Dermis microvascular lymphatic vessel endothelial cell (primary cell): ENCODE measurements at places on chromosomes 7 and 10. TPM values are rescaled to one million over a fixed set of nuclear protein-coding genes. Genes with fewer than 3 reads are reported as not detected.

GRCh38 chr7:155000795-155001194, 2.1 kb downstream of the PAXIP1 start:
- DNase-seq, result no peak

DNA sequence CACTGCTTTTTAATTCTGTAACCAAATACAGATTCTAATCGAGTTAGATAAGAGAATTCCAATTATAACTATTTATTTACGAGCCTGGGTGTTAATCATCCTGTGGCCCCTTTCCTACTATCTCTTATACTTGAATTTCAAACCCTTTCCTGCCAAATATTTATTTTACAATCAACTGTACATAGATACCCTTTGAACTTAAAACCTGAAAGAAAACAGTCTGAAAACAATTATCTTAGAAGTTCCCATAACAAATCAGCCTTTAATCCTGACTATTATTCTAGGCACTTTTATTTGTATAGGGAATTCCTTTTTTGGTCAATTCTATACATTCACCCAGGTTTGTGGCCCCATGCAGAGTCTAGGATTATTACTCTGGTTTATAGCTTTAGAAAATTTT, 10.6 kb upstream of the GPR37 start:
- no peak for DNase-seq

DNA sequence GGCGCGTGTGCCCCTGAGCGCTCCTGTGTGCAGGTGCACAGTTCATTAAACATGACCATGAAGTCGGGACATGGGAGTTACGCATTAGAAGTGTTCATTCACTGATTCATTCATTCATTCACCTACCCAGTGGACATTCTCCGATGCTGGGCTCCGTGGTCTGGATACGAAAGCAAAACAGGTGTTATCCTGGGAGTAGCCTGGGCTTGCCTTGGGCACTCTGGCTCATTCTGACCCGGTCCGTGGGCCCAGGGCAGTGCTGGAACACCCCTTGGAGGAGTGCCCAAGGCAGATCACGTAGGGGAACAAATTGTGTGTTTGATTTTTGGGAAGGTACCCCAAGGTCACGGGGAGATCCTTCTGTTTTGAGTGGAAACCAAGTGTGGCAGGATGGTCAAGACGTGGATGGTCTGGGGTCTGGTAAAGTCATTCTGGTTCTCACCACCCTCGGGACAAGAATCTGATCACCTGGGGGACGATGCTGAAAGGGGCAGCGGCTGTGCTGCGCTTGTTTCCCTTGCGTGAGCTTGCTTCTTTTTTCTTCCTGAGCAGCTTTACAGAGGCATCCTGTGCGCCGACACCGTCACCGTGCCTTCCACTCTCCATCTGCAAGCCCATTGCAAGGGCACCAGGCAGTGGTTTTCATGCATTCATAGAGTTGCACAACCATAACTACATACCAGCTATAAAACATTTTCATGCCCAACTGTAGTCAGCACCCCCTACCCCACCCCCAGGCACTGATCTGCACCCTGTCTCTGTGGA, 10.1 kb downstream of the ELFN1 start:
- no peak for DNase-seq

Gene MRPS16
- 60.8 and 62.6 TPM in 2 replicates for total RNA-seq

DNA sequence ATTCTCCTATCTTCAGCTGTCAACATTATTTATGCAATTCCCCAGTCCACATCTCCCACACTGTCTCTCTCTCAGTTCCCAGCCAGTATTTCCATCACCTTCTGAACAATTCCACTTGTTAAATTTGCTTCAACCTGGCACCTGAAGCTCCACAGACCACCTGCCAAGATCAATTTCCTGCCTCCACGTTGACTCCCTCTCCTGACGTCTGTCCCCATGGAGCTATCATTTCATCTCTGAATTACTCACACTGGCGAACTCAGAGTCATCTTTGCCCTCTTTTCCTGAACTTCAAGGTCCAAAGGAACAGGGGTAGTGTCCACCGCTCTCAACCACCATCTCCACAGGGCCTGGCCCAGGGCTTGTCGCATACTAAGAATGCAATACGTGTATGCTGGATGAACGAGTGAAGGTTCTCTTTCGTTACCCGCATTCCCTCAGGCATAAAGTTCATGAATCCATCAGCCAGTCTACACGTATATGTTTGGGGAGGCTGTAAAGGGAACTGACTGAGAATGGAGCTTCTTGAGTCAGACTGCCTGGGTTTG, 183.3 kb downstream of the JCAD start:
- no peak for DNase-seq

DNA sequence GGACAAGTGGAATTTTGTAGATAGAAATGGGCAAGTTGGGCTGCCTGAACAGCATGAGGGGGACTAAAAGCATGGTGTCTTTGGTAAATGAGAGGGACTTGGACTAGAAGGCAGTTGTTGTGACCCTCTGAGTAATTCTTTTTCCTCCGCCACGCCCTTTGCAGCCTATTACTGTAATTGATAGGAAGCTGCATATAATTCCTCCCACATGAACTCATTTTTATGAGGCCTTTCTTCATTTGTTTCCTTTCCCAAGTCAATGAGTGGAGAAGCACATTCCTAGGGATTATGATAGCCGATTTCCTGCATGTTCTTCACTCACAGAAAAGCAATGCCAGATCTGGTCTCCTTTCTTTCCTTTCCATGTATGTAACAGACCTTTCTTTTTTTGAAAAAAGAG, 27.7 kb downstream of the ZSCAN25 start:
- no peak for DNase-seq

- DNase-seq, result no peak
These were observed 375.5 kb upstream of the CELF2 start for GRCh38 chr10:10642189-10642588.

DNA sequence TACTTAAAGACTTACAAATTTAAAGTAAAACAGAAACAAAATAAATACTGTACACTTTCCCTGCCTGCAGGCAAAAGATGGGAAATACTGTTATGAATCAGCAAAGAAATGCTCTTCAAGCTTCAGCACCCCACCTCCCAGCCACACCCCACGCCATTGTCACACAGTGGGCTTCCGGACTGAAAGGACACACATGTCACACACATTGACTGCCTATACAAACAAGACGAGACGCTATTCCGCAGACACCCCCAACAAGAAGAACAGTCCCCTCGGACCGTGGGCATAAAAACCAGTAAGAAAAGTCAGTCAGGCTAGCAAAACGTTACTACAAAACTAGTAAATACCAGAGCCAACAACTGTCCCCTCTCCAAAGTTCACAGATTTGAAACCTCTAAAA, 22.2 kb upstream of the PARP12 start:
- DNase-seq, result no peak

- DNase-seq, result no peak
These were observed 34.8 kb upstream of the TNPO3 start for GRCh38 chr7:129089521-129090212.

DNA sequence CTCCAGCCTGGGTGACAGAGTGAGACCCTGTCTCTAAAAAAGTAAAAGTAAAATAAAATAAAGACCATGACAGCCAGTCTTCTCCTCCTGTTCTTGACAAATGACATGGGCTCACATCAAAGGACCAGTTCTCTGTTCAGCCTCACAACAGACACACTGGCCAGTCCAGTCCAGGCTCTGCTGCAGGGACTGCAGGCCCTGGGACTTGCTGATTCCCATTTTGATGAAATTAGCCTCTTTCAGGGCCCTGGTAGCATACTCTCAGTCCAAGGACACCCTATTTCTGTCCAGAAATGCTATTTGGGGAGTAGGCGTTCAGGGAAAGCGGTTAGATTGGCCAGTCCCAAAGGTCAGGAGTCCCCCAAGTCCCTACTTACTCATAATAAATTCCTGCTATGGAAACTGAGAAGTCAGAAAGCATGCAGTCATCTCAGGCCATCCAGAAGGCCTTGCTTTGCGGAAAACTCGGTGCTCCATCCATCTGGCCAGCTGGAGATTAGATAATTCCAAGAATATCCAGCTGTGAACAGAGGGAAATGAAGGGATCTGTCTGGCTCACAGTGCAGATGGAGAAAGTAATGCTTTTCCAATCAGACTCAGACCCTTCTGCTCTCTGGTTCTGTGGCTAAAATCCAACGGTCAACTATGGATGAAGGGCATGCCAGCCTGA, 74.4 kb downstream of the RAB11FIP2 start:
- no peak for DNase-seq

- peak; percentile 67 for DNase-seq
These were observed 27.8 kb downstream of the NKX2-3 start for GRCh38 chr10:99560277-99561126.

Gene HMX3
- not detected in 2 replicates for total RNA-seq

DNA sequence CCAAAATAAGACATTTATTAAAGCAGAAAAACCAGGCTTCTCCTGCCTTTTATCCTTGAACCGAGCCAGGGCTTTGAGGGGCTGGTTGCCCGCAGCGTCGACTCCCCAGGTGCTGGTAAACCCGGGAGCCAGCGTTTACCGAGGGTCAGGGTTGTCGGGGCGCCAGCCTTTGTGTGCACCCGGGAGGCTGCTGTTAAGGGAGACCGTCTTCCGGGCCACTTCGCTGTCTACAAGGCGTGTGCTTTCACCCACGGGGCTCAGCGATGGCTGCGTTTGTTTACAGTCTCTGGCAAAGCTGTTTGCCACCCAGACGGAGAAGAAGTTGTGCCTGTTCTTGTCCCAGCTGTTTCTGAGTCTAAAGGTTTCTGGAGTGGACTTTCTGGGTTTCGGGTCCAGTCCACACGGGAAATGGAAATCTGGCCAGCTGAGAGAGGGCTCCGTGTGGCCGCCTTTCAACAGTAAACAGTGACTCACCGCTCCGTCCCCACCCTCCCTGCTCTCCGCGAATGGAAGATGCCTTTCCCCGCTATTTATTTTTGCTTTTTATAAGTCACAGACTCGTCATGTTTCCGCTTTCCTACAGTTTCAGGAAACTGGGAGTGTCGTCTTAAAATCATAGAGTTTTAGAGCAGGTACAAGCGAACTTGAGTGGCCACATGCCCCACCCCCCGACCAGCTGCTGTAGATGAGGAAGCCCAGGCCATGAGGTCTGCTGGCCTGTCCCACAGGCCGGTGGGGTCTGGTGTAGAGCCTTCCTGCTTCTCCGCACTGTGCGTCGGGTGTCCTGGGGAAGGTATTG, 2.2 kb downstream of the MAFK start:
- DNase-seq, result peak; percentile 97

- no peak for DNase-seq
These were observed 38.9 kb upstream of the PLCE1 start for GRCh38 chr10:93954726-93955363.

Gene GHRHR
- total RNA-seq, result not detected in 2 replicates

Gene TMEM176A
- total RNA-seq, result not detected in 2 replicates

Gene UTF1
- not detected in 2 replicates for total RNA-seq

DNA sequence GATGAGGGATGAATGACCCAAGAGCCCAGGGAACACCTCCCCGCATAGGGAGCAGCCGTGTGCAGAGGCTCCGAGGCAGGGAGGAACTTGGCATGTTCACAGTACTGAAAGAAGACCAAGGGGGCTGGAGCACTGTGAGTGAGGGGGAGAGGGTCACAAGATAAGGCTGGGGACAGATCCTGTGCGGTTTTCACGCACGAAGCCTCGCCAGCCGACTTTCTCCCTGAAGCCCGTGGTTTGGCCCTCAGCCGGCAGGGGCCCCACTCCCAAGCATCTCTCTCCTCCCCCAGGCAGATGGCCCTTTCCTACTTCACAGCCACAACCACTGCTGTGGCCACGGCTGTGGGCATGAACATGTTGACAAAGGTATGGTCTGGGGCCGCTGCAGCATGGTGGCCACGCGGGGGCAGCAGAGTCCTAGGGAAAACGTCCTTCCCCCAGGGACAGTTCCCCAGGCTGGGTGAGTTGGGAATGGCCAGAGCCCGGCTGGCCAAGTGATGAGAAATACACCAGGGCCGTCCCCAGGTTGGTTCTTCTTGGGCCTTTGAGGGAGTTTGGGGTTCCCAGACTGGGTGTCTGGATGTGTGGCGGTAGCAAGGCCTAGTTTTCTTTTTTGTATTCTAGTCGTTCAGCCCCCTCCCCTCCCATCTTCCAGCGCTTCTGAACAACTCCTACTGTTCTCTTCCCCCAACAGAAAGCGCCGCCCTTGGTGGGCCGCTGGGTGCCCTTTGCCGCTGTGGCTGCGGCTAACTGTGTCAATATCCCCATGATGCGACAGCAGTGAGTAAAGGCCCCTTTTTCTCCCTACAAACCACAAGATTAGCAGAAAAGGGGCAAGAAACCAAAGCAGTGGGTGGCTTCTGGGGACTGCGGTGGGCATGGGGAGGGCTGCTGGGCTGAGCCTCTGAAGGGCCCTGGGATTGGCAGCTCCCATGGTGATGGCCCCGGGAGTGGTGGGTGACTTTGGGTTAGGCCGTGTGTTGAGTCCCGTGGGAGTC, 14.4 kb upstream of the WBP1L start:
- DNase-seq, result peak; percentile 64

- peak; percentile 80 for DNase-seq
These were observed 197.6 kb upstream of the ZNF32 start for GRCh38 chr10:43846187-43846680.

Gene ADAM8
- 0.13 TPM in 2 replicates for total RNA-seq

DNA sequence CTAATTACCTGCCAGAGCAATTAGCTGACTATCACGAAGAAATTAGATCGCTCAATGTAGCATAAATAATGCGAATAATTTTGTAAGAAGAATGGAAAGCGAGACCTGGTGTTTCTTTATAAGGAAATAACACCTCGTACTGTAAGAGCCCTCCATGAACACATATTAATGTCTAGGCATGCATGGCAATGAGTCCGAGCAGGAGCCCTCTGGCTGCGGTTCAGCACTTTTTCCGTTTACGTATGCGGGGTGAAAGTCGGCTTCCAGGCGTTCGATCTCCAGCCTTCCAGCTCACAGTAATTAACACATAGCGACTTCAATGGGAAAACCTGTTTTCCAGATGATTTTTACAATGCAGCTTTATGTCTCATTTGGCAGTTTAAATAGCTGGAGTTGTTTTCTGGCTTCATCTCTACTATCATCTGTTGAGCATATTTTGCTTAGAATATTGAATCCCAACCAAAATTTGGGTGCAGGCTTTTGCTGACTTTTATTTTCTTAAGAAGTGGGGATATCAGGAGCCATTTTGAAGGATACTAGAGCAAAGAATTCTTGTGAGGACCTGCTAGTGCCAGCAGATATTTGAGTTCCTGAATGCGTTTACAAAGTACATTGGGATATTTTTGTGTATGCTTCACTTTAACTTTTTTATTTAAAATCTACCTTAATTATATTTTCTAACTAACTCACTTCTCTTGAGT, 7.2 kb upstream of the SP8 start:
- no peak for DNase-seq

GRCh38 chr10:7593063-7593462, 73.7 kb downstream of the ITIH5 start:
- DNase-seq, result no peak

Gene PRSS2
- total RNA-seq, result not detected in 2 replicates

GRCh38 chr10:61852261-61852660, 49.2 kb upstream of the ARID5B start:
- no peak for DNase-seq

Gene PEX1
- 9.2 and 10.0 TPM in 2 replicates for total RNA-seq

GRCh38 chr7:23012908-23013714, 819 bp downstream of the HYCC1 start:
- peak; percentile 32 for DNase-seq

Gene TEX47
- total RNA-seq, result not detected in 2 replicates

Gene CLDN12
- 11.0 and 15.4 TPM in 2 replicates for total RNA-seq

- DNase-seq, result no peak
These were observed 77.1 kb upstream of the PRKCQ start for GRCh38 chr10:6657196-6657595.

GRCh38 chr7:74104702-74105101, 21.1 kb downstream of the LIMK1 start:
- DNase-seq, result no peak
